ENCODE measurements at places on chromosomes 2 and 18. TPM values are rescaled to one million over a fixed set of nuclear protein-coding genes. Genes with fewer than 3 reads are reported as not detected.

The SPR gene
- polyA plus RNA-seq: 20.4 TPM

The LAMA3 gene
- 21.0 TPM for polyA plus RNA-seq

The CYP27A1 gene
- polyA plus RNA-seq: 19.3 TPM

The NPPC gene
- 0.36 TPM for polyA plus RNA-seq

The TUBB8B gene
- not detected for polyA plus RNA-seq

The REG3A gene
- polyA plus RNA-seq: 0.20 TPM

The PROM2 gene
- 1.4 TPM for polyA plus RNA-seq

The SULT1C4 gene
- polyA plus RNA-seq: not detected

The GPR35 gene
- polyA plus RNA-seq: 10.1 TPM

The LCT gene
- 0.03 TPM for polyA plus RNA-seq

The VWA3B gene
- 1.1 TPM for polyA plus RNA-seq

The SUPT7L gene
- polyA plus RNA-seq: 45.5 TPM

The ANKRD53 gene
- 5.0 TPM for polyA plus RNA-seq

The ANAPC1 gene
- polyA plus RNA-seq: 4.1 TPM

The ANKRD30B gene
- polyA plus RNA-seq: not detected

The SH2D6 gene
- polyA plus RNA-seq: not detected

The DCDC2C gene
- 2.4 TPM for polyA plus RNA-seq

The AGXT gene
- polyA plus RNA-seq: not detected

The BOLL gene
- polyA plus RNA-seq: not detected

The GEN1 gene
- 1.2 TPM for polyA plus RNA-seq

The SOWAHC gene
- polyA plus RNA-seq: 7.9 TPM

The MC5R gene
- polyA plus RNA-seq: not detected

The ALPP gene
- polyA plus RNA-seq: not detected

The RFTN2 gene
- polyA plus RNA-seq: 8.8 TPM

The PROKR1 gene
- not detected for polyA plus RNA-seq

The AQP4 gene
- not detected for polyA plus RNA-seq

The PLEKHH2 gene
- polyA plus RNA-seq: 28.9 TPM

The ANKRD36B gene
- 26.9 TPM for polyA plus RNA-seq

The R3HDM1 gene
- polyA plus RNA-seq: 9.3 TPM

The PSTPIP2 gene
- polyA plus RNA-seq: 2.0 TPM

The CENPA gene
- not detected for polyA plus RNA-seq

The SAG gene
- not detected for polyA plus RNA-seq

The RNF125 gene
- polyA plus RNA-seq: 0.05 TPM

The DSG4 gene
- polyA plus RNA-seq: not detected

The TANC1 gene
- 39.2 TPM for polyA plus RNA-seq

The CFAP65 gene
- polyA plus RNA-seq: not detected

The TTN gene
- 0.63 TPM for polyA plus RNA-seq

The CNRIP1 gene
- polyA plus RNA-seq: 24.8 TPM

The SERPINB2 gene
- polyA plus RNA-seq: 0.97 TPM

The LRP2 gene
- not detected for polyA plus RNA-seq

The MALL gene
- 19.8 TPM for polyA plus RNA-seq

The RNF144A gene
- polyA plus RNA-seq: 1.6 TPM
